ENCODE measurements at places on chromosomes 12 and 14.

GRCh38 chr12:40185303-40185693, 39.5 kb upstream of the LRRK2 start:
- no peak for DNase-seq

- DNase-seq: no peak
Measured at GRCh38 chr14:94129758-94130414, 482 bp upstream of the IFI27L2 start.

- no peak for DNase-seq
Measured at GRCh38 chr12:114902665-114903064, 218.7 kb upstream of the TBX3 start.

DNA sequence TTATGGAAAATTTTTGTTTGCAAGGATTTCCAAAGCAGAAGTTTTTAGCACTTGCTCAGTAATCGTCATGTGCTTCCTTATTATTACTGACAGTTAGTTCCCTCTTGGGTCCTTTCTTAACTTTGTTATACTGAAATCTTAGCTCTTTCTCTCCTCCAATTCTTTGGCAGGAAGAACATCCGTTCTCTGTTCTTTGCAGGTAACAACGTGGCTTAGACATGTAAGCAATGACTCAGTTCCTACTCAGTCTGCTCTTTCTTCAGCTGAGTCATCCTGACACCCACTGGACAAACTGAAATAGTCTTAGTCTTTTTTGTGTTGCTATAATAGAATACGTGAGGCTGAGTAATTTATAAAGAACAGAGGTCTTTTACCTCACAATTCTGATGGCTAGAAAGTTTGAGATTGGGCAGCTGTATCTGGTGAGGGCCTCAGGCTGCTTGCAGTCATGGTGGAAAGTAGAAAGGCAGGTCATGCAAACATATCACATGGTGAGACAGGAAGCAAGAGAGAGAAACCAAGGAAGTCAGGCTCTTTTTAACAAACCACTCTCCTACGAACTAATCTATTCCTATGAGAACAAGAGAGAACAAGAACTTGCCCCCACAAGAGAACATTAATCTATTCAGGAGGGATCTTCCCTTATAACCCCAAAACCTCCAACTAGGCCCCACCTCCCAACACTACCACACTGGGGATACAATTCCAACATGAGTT, 49.2 kb downstream of the TESPA1 start:
- no peak for DNase-seq

DNA sequence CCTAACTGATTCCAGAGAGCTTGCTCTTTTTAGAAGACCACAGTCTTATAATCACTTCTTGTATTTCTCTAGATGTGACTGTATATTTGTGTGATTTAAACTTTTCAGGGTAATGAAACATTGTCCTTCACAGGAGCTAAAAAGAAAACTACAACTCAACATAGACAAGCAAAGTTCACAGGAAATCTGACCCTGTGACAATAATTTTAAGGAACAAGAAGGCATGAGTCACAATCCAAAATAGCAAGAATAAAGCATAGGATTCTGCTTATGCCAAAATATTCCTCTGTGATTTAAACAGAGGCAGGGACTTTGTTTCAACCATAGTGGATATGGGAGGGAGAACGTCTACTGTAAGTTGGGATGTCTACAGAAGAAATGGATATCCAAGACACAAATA, 44.3 kb downstream of the GPR65 start:
- DNase-seq: no peak

DNA sequence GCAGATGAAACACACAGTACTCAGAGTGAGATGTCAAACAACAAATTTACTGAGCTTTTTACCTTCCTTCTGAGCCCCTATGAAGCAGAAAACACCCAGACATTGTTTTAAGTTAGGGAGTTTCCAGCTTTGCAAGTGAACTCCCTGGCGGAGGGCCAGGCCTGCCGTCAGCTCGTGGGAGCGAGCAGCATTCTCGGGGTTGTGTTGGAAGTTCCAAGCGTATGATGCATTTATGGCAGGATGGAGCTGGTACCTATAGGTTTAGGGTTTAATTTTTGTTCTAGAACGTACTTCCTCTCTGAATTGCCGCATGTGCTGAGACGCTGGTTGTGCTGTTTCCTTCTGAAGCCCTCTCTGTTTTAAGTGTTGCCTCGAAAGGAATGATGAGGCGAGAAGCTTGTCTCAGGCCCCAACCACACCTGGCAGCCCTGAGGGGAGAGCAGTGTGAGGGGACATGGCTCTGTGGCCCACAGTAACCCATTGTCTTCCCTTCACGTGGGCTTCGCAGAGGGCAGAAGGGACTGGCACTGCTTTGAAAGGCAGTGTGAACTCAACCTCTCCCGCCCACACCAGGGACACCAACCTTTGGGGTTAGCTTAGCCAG, 76.6 kb downstream of the SSPN start:
- DNase-seq: peak; percentile 92

GRCh38 chr14:104419865-104420505, 159.6 kb upstream of the C14orf180 start:
- DNase-seq: no peak

DNA sequence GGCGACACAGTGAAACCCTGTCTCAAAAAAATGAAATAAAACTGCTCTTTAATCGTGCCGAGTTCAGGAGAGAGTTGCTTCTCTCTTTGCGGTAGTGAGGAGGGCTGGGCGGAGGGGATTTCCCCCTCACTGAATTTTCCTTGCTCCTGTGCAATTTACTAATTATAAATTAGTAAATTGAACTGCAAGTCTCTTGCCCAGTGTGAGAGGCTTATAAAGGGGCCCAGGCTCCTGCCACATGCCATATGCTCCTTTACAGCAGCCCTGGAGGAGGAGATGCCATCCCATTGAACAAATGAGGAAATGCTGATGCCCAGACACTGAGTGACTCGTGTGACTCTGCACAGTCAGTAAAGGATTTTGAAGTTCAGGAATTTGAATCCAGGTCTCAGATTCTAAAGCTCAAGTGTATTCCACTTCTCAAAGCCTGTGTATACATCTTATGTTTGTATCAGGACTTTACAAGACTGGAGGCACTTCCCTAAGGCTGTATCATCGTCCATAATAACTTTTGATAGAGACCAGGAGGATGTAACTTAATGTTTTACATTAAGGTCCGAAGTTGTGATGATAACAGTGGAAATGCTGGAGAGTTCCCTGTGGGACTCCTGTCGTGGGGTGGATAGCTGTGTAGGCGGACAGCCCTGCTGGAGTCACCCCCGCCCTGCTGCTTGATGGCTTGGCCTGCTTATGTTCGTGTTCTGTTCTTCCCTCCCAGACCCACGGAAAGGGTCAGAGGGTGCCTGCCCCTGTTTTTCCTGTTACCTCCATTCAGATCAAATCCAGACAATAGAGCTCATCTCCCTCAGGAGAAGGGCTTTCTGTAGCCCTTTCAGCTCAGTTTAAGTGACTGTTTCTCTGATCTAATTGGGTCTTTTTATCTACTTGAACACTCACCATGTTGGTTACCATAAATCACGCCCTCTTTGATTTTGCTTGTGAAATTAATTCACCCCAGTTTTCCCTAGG, 13.9 kb downstream of the PELI2 start:
- no peak for DNase-seq

DNA sequence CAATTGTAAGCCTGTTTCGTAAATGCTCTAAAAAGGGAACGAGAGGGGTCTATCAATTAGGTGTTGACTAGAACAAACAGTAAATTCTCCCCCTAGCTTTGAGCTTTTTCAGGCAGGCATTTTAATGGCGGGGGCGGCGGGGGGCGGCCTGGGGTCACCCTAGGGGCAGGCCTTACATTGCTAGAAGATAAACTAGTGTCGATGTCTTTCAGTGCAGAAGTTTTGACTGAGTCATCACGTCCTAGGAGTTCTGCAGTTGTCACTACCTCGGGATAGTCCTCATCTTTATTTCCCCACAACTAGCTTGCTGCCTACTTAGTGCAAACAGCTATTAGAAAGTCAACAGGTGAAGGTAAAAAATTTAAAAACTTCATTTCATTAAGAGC, 1.6 kb downstream of the ATP6V1D start:
- DNase-seq: no peak

GRCh38 chr14:88562532-88562830, 356 bp upstream of the ZC3H14 start:
- no peak for DNase-seq

DNA sequence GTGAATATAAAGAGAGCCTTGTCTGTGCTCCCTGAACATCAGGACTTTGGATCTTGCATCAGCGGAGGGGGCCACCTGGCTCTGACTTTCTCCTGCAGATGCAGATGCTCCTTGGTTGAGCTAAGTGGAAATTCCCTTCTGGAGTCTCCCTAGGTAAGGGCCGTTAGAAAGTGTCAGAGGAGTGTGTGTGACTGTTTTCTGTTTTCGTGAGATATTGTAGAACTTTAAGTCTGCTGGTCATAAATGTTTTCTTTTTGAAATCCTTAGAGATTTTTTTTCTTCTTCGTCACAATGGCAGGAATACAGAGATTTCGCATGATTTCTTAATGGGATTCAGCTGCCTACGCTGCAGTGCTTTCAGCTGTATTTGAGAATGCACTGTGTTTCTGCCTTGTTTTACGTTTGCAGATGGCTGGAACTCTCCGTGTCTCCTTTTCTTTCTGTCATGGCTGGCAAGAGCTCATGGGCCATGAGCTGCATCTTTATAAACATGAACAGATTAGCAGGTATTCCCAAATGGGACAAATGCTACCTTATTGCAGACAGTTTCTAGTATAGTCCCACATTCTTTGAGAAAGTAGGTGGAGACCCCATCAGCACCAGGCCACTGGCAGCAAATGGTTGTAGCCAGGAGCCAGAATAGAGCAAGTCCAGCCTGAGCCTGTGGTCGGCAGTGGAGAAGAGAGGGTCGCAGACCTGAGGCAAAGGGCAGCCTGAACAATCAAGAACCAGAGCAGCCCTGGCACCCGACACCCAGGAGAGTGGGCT, 76.2 kb upstream of the FRMD6 start:
- no peak for DNase-seq

DNA sequence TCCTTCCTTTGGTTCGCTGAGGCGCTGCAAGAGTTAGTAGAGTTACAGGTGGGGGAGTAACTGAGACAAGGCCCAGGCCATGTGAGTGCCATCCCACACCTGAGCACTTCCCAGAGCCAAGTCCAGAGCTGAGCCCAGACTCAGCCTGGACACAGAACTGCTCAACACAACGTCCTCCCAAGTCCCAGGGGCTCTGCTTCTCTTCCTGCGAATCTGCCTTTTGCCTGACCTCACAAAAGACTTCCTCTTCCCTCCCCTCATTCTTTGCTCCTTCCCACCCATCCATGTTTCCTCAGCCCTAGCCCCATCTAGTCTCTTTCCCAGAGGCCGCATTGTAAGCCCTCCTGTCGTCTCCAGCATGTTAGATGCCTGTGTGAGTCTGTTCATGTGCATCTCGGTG, 16.6 kb upstream of the MCRS1 start:
- DNase-seq: no peak

DNA sequence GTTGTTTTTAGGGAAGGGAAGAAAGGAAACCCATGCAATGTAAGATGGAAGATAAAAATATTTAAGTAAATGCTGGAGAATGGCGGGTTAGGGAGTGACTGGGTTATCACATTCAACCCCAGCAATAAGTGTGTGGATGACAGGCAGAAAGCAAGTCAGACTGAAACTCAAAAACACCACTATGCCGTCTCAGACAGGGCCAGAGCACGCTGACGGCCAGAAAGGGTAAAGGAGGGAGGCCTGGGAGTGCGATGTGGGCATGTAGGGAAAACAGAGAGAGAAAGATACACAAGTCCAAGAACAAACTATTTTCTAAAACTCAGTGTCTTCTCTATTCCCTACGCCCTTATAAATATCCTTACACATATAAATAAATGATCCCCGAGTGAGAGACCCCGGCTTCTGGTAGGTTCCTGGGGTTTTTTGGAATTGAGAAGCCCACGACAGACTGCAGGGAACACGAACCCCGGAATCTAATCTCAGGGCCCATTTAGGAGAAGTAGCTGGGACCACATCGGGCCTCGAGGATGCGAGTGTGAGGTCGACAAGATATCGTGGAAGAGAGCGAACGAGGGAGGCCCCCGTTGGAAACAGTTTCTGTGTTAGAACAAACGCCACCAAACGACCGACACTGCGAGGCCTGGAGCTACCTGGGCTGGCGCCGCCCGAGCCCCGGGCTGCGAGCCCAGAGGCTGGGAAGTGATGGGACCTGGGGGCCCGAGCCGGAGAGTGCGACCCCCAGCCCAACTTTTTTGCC, 735 bp upstream of the OTX2 start:
- DNase-seq: no peak

GRCh38 chr12:4769073-4769472, 48.9 kb downstream of the GALNT8 start:
- no peak for DNase-seq

GRCh38 chr12:52257074-52257551, 17.3 kb upstream of the KRT86 start:
- DNase-seq: peak; percentile 28

DNA sequence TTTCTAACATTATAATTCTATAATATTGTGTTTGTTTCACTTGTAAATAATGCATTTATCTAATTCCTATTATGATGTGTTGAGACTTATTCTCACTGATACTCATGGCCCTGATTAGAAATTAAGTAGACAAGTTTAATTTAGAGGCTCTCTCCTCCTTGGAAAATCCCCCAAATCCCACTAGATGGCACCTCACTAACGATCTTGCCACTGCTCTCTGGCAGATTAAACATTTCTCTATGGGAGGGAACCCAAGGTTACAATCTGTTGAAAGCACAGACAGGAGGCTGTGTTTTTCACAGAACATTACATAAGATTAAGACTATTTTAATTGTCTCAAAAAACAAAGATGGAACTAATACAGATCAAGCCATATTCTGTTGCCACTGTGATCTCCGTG, 318.7 kb downstream of the LRFN5 start:
- DNase-seq: no peak

DNA sequence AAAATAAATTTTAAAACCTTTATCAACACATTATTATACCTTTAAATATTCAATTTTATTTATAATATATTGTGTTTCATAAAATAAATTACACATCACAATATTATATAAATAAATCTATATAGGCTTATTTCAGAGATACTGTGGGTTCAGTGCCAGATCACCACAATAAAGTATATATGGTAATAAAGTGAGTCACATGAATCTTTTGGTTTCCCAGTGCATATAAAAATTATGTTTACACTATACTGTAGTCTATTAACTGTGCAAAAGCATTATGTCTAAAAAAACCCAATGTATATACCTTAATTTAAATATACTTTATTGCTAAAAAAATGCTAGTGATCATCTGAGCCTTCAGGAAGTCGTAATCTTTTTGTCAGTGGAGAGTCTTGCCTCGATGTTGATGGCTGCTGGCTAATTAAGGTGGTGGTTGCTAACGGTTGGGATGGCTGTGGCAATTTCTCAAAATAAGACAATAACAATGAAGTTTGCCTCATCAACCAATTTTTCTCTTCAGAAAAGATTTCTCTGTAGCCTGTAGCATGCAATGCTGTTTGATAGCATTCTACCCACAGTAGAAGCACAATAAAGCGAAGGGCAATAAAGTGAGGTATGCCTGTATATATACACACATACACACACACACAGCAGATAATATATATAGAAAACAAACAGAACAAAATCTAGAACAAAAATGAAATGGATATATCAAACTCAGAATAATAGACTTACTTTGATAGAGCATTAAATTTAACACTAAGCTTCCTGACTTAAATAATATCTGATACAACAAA, 32.4 kb downstream of the CCDC59 start:
- DNase-seq: no peak

Measured in sciatic nerve (tissue), 2 donors.